ENCODE measurements at places on chromosomes 1 and 21.

DNA sequence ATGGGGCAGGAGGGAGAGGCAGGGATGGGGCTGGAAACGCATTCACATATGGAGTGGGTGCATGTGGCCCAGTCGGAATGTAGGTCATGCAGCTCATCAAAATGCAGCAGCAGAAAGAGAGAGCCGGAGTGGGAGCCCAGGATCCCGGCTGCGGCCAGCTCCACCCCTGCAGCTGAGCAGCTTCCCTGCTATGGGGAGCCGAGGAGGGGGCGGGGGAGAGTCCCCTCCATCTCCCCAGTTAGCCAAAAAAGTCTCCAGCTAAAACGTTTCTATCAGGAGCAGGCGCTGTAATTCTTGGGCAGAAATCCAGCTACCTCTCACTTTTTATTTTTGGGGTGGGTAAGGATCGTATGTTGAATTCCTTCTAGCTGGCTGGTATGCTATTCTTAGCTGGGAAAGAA, 39.7 kb downstream of the MRPL37 start:
- no peak for DNase-seq

DNA sequence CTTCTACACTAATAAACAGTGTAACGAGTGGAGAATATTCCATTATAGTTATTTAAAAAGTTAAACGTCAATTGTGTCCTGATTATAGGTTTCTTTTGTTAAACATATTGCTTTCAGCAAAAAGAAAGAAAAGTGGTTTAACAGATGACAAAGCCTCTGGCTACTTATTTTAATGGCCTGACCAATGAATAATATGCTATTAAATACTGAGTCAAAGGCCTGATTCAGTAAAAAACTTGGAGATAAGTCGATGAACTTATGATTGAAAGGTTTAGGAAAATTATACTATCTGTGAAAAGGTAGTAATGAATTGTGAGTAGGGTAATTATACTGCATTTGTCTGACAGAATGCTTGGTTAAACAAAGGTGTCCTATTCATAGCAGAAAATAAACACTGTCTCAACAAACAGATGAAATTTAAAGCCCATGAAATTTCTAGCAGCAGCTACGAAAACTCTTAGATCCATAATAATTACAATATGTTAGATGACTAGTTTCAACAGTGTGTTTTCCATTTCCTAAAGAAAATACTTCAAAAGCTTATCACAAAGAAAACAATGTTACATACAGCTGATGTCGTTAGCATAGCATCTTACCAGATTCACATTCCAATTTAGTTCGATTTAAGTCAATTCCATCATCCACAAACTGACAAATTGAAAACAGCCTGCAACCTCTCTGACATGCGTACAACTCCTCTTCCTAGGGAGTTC, 6.2 kb downstream of the TMEM59 start:
- no peak for DNase-seq

DNA sequence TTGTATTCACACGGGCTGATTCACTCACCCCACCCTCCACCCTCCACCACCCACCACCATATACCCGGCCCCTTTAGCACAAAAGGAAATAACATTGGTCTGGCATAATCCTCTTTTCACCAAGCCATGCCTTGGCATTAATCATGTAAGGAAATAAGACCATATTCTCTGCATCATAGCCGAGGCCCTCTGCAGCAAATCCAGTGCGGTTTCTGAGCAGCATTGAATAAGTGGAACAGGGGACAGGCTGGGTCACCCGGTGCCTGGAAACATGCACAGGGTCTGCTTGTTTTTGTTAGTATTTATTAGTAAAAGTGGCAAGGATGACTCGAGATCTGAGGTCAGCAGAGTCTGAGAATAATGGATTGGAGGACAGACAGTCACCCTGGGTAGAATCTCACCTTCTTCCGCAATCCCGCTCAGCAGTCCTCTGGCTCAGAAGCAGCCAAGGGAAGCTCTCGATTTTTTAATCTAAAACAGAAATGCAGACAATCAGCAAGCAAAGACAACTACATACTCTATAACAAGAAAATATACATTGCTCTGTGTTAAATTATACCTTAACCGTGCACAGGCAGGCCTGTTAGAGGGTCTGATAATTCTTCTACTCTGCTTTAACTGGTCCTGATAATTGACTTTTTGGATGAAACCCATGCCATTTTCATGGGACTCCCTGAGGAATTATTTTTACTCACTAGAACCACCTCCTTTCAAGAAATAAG, 52.4 kb upstream of the CDC42BPA start:
- no peak for DNase-seq

DNA sequence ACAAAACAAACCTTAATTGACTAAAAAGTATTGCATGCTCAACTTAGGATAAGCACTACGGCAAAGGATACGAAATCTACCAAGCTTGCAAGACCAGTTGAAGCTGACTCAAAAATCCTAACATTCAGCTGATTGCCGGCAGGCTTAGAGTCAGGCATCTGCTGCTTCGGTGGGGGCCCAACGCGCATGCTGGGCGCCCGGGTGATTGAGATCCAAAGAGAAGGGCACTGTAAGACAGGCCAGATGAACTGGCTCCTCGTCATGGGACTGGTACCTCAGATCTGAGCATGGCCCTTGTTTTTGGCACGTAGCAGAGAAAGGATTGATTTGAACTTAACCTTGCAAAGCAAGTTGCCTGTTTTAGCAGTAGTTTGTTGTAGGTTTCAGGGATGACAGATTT, 86.6 kb downstream of the PRDM2 start:
- DNase-seq: no peak

DNA sequence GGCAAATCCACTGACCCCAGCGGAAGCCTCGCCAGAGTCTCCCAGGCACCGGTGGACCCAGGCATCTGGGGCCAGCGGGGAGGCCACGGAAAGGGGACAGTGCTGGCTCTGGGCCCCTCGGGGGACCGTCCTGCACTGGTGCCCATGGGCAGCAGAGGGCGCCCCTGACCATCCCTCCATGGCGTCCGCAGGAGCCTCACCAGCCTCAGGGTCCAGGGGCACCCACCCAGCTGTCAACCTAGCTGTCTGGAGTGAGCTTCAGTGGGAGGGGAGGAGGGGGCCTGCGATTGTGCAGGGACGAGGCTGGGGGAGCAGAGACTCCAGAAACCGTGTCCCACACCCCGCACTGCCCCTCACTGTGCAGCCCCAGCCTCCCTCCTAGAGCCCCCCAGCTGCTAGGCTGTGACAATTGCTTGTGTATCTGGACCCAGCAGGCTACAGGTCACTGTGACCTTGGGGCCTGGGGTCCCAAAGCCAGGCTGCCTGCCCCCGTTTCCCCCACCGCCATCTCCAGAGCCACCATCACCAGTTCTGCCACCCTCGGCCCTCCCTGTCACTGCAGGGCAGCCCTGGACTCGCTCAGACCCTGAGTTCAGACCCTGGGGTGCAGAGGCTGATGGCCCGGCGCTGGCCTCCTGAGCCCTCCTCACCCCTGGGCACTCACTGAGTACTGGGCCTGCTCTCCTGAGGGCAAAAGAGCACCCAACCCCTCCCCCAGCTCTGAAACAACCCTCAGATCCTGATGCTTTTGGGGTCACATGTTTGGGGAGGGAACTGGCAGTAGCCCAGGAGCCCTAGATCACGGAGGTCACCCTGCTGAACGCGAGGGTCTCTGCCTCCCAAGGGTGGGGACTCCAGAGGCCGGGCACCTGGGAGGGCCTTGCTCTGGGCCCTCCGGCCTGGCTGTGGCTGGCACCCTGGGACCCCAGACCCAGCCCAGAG, 10.6 kb upstream of the COL6A1 start:
- peak; percentile 33 for DNase-seq
